LNCaP clone FGC (cell line): ENCODE measurements at places on chromosomes 16 and 17.

GRCh38 chr17:56997313-56997712 is 19.4 kb downstream of the SCPEP1 start:
- no peak for DNase-seq

DNA sequence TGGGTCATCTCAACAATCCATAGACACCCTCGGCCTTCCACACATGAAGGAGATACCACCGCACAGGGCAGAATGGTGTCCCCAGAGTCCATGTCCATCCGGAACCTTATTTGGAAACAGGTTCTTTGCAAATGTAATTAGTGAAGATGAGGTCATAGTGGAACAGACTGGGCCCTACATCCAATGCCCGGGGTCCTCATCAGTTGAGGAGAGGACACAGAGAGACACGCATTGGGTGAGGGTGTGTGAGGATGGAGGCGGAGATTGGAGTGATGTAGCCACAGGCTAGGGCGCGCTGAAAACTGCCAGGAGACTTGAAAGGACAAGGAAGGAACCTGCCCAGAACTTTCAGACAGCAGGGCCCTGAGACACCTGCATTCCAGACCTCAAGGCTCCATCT is 169.4 kb downstream of the ENGASE start:
- no peak for DNase-seq

- DNase-seq: no peak
Observed at GRCh38 chr17:33009636-33010035, 18.0 kb downstream of the SPACA3 start.

DNA sequence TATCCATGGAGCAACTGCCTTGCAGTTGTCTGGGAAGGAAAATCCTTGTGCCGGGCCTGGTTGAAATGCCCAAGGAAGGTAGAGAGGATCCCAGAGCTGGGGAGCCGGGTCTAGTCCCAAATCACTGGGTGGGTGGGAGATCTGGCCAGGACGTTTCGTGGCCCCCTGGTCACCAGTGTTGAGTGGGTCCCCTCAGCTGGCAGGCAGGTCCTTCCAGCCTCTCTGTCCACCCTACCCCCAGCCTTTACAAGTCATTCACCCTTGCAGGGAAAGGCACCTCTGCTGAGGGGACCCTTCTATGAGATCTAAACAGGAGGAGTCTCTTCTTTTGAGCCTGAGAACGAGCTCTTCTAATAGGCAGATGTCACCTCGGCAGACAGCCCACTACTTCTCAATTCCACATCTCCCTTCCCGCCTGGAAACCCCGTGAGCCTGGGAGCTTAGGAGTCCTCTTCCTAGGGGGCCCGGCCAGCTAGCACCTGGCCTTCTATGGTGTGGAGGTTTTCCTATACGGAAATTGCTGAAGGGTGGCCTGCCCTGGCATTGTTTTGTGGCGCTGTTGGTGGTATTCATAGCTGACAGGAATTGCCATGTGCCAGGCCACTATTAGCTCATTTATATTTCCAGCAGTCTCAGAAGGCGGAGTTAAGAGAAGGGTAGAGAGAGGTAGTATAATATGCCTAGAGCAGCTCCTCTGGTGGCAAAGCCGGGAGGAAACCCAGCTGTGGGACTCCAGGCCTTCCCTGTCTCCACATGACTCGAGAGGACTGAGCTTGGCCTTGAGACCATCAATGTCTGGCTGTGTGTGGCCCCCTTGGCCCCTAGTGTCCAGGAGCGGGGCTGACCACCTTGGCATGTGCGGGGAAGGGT is 13.3 kb downstream of the MPRIP start:
- DNase-seq: no peak

GRCh38 chr16:2784358-2785100 is 2.8 kb downstream of the PRSS33 start:
- DNase-seq: no peak

DNA sequence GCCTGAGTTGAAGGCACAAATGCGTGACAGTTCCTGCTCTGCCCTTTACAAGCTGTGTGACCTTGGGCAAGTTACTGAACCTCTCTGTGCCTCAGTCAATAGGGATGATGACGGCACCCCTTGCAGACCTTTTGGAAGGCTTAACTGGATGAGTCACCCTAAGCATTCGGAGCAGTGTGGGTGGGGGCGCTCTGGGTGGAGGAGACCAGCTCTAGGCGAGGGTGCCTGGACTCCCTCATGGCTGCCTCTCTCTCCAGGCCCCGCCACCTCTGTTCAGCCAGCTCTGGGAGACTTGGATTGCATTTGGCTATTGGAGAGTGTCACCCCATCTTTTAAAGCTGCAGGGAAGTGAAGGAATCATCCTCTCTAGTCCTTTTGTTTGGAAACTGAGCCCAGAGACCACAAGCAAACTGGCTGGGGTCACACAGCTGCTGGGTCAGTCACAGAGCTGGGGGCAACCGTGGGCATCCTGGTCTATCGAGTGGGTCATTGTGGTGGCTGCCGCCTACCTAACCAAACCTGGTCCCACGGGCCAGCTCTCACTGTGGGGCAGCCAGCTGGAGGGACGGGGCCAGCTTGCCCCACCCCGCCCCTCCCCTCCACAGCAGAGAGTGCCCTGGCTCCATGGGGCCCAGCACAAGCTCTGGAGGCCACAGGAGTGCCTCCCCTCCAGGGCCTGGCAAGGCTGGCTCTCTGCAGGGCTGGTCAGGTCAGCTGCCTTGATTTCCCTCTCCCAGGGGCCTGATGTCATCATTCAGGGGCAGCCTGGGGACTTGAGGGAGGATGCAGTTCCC is 20.2 kb upstream of the GSE1 start:
- no peak for DNase-seq

- no peak for DNase-seq
Observed at GRCh38 chr16:73152386-73153125, 104.6 kb upstream of the ZFHX3 start.

DNA sequence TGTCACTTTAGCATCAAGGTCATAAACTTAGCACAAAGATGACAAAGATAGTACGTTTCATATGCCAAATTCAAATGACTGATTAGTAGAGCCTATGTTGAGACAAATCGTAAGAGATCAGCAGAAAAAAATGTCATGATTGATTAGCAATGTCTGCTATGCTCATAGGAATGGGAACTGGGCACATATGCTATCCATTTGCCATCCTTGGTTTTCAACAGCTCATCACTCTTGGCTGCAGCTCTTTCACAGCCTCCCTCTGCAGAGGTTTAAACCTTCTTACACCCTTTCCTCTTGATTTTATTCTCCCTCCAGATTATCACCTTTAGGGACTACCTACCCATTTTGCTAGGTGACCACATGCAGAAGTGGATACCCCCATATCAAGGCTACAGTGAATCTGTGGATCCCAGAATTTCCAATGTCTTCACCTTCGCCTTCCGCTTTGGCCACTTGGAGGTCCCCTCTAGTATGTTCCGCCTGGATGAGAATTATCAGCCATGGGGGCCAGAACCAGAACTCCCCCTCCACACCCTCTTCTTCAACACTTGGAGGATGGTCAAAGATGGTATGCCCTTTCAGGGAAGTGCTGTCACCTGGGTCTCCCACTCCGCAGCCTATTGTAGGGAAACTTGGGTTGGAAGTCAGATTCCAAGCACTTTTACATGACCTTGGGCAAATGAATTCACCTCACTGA is 16.2 kb downstream of the MPO start:
- DNase-seq: no peak

DNA sequence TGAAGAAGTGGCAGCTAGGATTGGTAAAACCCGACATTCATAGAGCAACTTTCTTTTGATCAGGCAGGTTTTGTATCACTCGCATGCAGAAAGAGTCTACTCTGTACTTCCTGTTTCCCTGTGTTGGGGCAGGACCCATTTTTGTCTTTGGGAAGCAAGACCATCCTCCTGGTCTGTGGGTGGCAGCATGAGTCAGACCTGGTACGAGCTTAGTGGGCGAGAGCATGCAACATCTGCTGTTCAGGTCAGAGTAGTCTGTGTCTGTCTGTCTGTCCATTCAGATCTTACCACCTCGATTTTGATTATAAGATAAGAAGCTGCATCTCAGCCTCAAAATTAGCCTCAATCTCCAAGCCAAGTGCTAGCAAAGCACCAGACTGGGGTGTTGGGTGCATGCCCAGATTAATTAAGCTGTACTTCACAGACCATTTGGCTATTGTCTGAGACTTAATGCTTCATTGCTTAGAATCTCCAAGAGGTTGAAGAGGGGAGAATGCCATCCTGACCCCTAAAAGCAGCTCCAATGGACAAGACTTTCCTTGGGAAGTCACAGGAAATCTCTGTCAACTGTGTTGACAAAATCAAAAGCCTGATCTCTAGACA is 110.9 kb downstream of the XYLT1 start:
- no peak for DNase-seq

DNA sequence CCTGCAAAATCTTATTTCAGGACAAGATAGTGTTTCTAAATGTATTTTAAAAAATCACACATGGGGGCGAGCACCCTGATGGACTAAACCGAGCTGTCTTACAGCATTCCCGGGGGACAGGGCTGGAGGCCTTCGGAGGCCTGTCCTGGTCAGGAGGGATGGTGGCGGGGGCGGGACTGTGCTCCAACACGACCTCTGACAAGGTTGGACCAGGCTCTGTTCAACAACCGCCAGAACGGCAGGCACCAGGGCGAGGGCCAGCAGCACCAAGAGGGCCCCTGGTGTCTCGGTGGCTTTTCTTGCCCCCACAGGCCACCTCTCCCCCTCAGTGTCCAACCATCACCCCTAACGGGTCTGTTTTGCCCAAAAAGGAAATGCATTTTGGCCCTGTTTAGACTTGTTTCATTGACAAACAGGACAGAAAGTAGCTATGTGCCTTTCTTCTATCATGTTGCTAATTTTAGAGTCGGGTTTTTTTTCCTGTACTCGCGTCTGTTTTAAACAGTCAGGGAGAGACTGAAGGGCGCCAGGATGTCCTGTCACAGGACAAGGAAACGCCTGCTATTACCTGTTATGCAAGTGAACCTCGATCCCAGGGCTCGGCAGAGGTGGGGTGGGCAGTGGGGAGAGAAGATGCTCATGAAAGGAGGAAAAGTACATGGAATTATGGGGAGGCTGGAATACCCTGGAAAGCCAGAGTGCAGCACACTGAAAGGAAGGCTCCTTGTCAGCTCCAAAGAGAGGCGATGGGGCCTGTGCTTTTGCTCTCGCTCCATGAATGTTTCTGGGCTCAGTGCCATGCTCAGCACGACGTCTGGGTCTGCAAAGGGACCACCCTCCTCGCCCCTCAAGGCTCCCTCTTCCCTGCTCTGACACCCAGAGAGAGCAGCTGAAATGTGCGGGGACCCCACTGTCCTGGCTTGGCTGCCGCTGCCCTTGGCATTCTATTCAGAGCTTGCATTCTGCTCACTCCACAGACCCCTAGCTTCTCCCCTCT is 11.9 kb downstream of the TMEM204 start:
- no peak for DNase-seq

DNA sequence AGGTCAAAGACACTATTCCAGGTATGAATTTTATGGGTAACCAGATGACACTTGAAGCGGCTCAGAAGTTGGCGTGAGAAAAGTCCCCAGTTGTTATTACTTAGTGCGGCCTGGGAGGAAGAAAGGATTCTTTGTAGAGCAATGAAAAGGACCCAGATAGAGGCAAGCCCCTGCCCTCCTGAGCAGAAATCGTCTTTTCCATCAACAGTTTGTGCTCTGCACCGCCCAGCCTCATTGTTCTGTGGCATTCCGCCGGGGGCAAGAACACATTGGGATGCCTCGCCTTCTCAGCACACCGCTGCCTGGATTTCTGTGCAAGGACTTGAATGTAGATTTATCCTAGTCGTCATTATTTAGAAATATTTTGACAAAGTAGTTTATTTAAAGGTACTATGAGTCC is 32.7 kb upstream of the CRHR1 start:
- no peak for DNase-seq

DNA sequence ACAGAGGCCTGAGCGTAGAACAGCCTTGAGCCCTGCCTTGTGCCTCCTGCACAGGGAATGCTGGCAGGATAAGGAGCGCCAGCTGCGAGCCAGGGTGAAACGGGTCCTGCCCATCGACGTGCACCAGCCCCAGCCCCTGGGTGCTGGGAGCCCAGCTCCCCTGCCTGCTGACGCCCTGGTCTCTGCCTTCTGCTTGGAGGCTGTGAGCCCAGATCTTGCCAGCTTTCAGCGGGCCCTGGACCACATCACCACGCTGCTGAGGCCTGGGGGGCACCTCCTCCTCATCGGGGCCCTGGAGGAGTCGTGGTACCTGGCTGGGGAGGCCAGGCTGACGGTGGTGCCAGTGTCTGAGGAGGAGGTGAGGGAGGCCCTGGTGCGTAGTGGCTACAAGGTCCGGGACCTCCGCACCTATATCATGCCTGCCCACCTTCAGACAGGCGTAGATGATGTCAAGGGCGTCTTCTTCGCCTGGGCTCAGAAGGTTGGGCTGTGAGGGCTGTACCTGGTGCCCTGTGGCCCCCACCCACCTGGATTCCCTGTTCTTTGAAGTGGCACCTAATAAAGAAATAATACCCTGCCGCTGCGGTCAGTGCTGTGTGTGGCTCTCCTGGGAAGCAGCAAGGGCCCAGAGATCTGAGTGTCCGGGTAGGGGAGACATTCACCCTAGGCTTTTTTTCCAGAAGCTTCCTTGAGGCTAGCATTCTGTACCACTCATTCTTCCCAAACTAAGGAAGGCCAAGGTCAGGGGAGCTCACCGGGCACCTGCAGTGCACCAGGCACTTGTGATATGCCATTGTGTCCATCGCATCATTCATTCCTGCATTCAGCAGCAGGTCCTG is 1.9 kb downstream of the PNMT start:
- no peak for DNase-seq
